Astrocyte (in vitro differentiated cells and primary cell): ENCODE measurements at places on chromosomes 5 and 9. TPM values are rescaled to one million over a fixed set of nuclear protein-coding genes. Genes with fewer than 3 reads are reported as not detected.

Gene SPATA31E1
- total RNA-seq: not detected in 2 replicates

DNA sequence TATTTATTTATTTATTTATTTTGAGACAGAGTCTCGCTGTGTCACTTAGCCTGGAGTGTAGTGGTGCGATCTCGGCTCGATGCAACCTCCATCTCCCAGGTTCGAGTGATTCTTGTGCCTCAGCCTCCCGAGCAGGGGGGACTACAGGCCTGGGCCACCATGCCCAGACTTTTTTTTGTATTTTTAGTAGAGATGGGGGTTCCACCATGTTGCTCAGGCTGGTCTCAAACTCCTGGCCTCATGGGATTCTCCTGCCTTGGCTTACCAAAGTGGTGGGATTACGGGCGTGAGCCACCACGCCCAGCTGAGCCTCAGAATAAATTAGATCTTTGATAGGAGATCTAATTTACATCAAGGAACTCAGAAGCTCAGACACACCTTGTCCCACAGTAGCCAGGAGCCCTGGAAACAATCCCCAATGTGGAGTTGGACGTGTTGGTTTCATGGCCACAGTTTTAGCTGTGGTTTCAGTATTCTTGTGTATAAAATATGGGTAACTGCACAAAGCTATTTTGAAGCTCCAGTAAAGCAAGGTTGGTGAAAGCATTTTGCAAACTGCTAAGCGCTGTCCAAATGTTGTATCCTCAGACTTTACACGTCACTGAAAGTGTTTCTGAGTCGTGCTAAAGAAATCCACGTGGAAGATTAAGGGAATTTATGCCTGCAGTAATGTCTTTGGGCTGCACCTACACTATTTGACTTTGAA, 3.0 kb upstream of the HNRNPAB start:
- DNase-seq: peak; percentile 34

- peak; percentile 27 for DNase-seq
These were observed 72.3 kb downstream of the RAPGEF1 start for GRCh38 chr9:131667576-131667975.

Gene ADGRV1
- total RNA-seq: 5.4 and 10.0 TPM in 2 replicates

Gene PCDHB7
- total RNA-seq: 0.79 and 1.0 TPM in 2 replicates

- peak; percentile 38 for DNase-seq
These were observed 16.1 kb downstream of the MEGF10 start for GRCh38 chr5:127306647-127307046.

Gene CCDC152
- total RNA-seq: 1.2 and 1.3 TPM in 2 replicates

- DNase-seq: peak; percentile 88
These were observed 30.1 kb downstream of the GALNT10 start for GRCh38 chr5:154220625-154221024.

- DNase-seq: no peak
These were observed 16.2 kb upstream of the MGAT1 start for GRCh38 chr5:180818677-180819341.

DNA sequence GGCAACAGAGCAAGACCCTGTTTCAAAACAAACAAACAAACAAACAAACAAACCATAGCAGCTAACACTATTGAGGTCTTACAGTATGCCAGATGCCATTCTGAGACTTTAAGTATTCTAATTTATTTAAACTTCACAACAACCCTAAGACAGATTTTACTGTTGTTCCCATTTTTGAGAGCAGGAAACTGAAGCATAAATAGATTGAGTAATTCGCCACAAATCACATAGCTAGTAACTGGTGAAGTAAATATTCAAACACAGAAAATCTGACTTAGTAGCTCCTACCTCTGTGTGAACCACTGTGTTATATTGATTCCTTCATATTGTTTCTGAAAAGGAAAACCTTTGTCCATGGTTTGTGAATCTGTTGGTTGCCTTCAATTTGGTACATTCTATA, 98.4 kb downstream of the UNC13B start:
- DNase-seq: no peak

Gene CD14
- 0.16 and 0.34 TPM in 2 replicates for total RNA-seq

Gene LCN6
- total RNA-seq: not detected in 2 replicates

DNA sequence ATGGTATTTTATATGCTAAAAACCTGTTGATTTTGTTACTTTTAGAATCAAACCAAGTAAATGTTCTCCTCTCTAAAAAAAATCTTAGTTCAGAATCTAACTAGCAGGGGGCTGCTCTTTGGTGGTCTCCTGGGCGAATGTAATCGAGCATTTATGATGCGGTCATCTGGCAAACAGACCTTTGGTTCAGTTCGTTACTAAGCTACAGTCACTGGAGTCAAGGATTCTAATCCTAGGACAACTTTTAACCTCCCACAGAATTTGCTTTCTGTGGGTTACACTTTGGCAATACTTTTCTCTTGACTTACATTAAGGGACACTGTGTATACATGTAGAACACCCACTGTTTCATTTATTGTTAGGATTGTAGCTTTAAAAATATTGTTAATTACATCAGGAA, 26.3 kb upstream of the FREM1 start:
- no peak for DNase-seq

DNA sequence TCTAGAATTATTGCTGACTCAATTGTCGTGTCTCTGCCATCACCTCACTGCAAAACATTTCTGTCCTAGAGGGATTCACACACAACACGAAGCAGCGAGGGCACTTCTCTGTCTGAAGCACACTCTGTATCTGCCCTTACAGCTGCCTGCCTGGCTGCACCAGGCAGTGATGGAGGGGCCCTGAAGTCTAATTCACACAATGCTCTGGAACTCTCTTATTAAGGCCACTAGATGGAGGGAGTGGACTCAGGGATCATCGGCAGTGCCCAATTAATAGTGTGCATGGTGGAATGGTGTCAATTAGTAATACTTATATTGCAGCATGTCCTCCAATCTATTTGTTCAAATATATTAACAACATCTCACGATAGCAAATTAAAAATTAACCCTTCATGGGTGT, 157.5 kb upstream of the MAP1B start:
- no peak for DNase-seq

Gene SLC36A2
- not detected in 2 replicates for total RNA-seq

DNA sequence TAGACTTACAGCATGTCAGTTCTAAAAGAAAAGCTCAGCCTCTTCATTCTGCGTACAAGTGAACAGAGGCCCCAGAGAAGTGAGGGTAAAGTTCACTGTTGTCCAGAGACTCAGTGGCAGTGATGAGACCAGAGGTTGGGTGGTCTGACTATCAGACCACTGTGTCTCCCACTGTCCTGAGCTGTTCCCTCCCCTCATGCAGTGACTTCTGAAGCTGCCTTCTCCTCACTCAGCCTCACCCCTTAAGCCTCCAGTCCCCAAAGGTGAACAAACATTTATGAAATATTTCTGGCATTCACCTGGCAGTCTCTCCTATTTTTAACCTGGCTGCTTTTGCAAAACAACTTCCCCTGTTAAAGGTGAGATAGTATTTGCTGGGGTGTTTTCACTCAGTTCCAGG, 54.7 kb downstream of the ABLIM3 start:
- DNase-seq: no peak

GRCh38 chr9:113592876-113593575, 129.5 kb downstream of the RGS3 start:
- no peak for DNase-seq

DNA sequence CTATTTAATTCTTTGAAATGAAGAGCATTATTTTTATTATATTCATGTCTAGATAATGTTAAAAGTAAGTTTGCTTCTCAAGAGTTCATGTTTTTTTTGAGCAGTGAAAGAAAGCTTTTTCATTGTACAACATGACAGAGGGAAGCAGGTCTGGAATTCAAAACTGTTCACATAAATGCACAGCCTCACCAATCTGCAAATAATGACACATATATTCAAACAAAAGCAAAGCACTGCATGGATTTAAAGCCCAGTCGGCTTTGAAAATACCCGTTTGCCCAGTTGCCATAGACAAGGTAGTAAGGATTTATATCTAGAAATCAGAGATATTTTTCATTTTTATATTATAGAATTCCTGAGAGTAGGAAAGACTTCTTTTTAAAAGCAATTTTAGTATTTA, 201.8 kb downstream of the CD180 start:
- DNase-seq: no peak

DNA sequence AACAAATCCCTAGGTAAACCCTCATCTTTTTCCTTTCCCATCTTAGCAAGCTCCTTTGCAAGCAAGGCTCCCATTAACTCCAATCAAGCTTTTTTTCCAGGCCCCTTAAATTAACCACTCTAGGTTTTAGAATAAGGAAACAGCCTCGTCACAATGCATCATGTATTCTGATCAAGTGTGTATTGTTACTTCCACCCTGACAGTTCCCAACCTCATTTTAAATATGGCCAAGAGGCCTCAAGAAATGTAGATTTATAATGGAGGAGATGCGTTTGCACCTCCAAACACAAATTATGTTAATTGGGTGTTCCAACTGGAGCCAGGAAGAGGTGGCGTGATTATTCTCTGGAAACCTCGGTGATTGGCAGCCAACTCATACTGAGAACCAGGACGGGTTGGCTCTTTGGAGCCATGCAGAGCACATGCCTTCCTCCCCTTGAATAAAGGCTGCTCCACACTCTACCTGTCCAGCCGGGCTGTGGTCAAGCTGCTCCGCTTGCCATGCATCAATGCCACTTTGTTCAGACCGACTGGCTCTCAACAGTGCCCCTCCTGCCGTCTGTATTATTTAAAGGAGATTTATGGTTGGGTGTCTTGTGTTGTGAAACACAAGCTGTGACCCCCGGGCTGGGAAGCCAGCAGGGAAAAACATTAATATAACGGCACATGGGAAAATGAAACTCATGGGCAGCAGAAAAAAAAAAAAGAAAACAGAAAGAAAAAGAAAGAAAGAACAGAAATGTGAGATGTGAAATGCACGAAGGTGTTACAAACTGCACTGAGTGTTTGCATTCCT, 191.1 kb downstream of the EBF1 start:
- no peak for DNase-seq

Gene CKMT2
- total RNA-seq: 0.18 TPM in 1 of 2 replicates, not detected in the other

Gene CCDC192
- total RNA-seq: not detected in 2 replicates

Gene GOLGA2
- 105 and 117 TPM in 2 replicates for total RNA-seq
